Head of caudate nucleus (tissue), 42 donors: ENCODE measurements at places on chromosomes 1 and 21.

DNA sequence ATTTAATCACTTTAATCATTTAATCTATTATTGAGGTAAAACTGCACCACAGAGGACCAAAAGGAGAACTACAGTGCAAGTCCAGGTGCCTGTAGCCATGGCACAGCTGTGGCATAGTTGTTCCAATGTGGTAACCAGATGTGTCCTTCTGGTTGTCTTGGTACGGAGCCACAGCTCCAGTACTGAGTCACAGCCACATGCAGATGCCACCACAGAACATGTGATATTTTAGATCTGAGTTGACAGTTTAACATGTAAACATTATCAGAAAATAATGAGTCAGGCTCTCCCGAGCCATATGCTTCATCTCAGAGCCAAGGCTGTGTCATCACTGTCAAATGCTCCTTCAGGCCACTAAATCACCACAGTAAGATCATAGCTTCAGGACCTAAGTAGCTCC lies 56.4 kb upstream of the RGS7 start:
- DNase-seq: no peak

GRCh38 chr1:105544475-105544874 lies 1512.0 kb upstream of the PRMT6 start:
- no peak for DNase-seq

GRCh38 chr1:3907621-3908165 lies 7.6 kb upstream of the C1orf174 start:
- DNase-seq: no peak

- DNase-seq: no peak
These were observed 97.9 kb upstream of the RGS1 start for GRCh38 chr1:192477630-192478029.

DNA sequence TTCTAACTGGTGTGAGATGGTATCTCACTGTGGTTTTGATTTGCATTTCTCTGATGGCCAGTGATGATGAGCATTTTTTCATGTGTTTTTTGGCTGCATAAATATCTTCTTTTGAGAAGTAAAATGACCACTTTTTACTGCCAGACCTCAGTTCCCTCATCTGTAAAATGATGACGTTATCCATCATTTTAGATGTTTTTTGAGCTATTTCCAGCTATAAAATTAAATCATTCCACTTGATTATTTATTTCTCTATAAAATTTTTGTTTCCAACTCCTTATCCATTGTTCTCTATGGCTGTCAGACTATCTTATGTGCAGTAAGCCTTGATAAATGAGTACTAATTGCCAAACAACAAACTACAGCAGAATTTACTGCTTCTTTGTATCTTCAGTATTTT lies 33.2 kb downstream of the RGS5 start:
- no peak for DNase-seq

GRCh38 chr1:37310064-37310463 lies 164.3 kb upstream of the ZC3H12A start:
- DNase-seq: no peak

DNA sequence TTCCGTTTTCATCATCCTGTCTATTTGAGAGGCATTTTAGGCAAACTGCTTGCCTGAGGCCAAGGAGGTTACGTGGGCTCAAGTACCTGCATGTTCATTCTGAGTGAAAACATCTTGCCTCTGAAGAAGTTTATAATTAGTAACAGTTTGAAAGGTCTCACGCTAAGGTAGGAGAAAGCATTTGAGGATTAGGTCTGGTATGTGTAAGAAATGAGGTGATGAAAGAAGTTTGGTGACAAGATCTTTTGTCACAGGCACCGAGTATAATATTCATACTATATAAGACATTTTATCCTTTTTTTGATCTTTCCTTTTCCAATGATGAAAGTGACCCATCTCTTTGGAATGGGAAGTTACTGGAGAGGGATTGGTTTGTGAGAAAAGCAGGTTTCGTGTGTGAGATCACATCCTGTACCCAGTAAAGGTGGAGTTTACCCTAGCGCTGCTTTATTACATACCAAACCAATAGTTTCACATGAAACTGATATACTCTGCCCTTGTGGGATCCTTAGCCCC lies 98.7 kb upstream of the PDC start:
- no peak for DNase-seq

DNA sequence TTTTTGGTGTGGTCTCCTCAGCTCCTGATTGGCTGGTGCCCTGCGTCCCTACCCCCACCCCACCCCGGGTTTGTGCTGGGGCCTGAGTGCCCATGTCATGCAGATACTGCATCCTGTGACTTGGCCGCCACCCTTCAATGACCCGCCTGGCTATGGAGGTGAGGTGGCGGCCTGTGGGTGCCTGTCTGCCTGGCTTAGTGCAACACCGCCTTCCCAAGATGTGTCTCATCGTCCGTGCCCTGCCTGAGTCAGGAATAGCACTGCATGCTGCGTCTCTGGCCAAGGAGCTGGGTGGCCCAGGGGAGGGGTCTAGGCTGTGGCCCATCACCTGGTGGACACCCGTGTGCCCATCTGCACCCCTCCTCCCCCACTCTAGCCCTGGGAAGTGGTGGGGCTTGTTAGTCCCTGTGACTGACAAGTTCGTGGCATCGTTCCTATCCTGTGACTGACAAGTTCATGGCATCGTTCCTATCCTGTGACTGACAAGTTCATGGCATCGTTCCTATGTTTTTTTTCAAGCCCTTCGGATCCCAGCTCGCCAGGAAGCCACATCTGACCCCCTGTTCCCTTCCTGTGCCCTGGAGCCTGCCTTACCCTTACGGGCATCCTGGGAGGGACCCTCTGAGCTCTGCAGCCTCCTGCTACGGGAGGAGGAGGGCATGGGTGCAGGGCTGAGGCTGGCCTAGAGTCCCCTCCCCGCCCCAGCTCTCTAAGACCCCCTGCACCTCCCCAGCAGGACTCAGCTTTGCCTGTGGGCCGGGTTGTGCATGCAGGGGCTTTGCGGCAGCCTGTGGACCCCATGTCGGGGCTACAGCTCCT lies 7.5 kb downstream of the SLX9 start:
- DNase-seq: no peak

GRCh38 chr1:173302890-173303829 lies 96.0 kb upstream of the TNFSF4 start:
- no peak for DNase-seq
